ENCODE measurements at places on chromosomes 3 and 15.

DNA sequence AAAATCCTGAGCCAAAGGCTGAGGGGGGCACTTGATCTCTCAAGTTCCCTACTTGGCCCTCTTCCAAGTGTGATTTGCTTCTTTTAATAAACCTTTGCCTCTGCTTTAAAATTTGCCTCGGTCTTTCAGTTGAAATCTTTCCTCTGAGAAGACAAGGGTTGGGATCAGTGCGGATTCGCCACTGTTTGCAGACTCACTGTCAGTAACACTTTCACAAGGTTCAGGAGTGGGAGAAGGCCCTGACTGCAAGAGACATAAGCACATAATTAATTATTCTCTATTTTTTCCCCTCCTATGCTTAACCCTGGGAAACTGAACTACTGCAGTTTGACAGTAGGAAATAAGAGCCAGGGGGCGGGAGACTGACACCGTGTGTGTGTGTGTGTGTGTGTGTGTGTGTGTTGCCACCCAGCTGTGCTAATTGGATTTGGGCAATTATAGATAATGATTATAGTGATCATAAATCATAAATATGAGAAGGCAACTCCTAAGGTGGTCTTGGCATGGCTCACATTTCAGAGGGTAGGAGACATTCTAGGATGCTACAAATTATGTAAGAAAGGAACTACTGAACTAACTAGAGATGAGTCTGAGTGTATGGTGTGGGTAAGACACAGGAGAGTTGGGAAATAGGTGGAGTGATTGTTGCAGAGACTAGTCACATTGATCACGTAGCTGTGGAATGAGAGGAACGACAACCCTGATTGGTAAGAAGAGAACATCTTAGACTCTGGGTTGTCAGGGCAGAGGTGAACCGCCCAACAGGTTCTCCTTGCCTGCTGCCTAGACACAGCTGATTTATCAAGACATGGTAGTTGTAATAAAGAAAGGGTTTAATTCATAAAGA, 5.5 kb upstream of the ZNF662 start:
- no peak for DNase-seq

- no peak for DNase-seq
Observed at GRCh38 chr3:96012939-96013338, 801.5 kb upstream of the EPHA6 start.

GRCh38 chr3:134877788-134878187, 82.7 kb downstream of the EPHB1 start:
- DNase-seq: no peak

GRCh38 chr3:102360183-102360860, 74.5 kb upstream of the ZPLD1 start:
- no peak for DNase-seq

DNA sequence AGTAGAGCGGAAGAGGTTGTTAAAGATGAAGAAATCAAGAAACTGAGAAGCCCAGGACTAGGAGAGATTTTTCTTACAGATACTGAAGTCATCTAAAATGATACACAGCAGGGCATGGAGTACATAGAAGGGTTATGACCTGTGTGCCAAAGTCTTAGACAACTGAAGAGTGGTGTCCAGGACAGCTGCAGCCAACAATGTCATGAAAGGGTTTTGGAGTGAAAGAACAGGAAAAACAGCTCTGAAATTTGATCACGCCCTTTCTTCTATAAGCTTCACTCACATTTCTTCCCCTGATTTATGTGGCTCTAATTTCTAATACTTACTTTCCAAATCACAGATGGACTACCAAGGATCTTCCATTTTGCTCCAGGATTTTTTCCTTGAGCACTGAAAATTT, 3.0 kb downstream of the CFAP20DC start:
- no peak for DNase-seq

GRCh38 chr3:170809007-170809974, 60.7 kb downstream of the RPL22L1 start:
- no peak for DNase-seq

GRCh38 chr15:64806509-64806908, 18.9 kb downstream of the PIF1 start:
- no peak for DNase-seq

- DNase-seq: no peak
Observed at GRCh38 chr3:11481556-11481955, 162.2 kb downstream of the VGLL4 start.

DNA sequence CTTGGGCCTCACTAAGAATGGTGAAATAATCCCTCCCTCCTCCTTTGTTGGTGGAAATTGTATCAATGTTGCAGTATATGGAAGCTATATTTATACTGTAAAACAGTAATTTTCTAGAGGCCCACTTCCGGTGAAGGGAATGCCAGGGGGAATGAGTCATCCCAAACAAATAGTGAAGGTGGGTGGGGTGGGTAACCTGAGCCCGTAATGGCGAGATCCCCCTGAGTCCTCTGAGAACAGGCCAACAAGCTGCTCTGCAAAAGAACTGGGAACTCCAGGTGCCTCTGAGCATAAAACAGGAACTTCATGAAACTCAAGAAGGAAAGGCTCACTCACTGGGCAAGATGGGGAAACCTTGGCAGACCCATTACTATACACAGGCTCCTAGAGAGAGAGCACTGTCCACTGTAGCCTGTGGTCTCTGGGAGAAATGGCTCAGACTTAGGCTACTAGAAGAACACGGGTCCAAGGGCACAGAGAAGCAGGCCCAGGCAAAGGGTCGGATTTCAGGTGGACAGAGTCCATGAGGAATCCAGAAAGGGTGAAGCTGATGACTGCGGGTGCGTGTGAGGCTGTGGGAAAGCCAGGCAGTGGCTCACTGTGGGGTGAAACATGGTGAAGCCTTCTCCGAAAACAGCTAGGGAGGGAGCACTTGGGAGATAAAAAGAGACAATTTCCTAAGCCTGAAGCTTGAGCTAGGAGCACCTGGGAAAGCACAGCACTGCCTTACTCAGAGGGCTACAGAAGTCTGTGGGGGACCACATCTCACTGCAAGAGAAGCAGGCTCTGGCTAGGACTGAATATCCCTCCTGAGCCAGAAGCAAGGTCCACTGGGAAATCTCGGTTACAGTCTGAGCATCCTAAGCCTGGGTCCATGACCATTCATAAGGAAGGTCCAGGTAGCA, 19.8 kb downstream of the LARP6 start:
- DNase-seq: no peak

GRCh38 chr3:11717768-11718636, 74.3 kb upstream of the VGLL4 start:
- no peak for DNase-seq

GRCh38 chr3:169659096-169659819, 4.3 kb downstream of the MECOM start:
- DNase-seq: no peak

DNA sequence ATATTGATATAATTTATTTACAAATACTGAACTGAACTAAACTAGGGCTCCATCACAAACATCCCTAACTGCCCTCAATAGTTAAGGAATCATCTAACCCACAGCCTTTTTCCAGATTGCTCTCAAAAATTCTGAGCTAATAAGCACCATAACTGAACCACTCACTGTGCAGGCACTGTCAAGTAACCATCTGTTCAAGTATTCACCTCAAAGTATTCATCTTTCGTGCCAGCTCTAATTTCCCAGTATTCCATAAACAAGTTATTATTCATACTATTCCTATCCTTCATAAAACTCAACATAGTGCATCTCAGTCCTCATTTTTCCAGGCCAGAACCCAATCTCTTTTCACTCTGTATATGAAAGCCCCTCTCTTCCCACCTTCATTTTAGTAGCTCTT, 41.1 kb downstream of the THBS1 start:
- DNase-seq: no peak

DNA sequence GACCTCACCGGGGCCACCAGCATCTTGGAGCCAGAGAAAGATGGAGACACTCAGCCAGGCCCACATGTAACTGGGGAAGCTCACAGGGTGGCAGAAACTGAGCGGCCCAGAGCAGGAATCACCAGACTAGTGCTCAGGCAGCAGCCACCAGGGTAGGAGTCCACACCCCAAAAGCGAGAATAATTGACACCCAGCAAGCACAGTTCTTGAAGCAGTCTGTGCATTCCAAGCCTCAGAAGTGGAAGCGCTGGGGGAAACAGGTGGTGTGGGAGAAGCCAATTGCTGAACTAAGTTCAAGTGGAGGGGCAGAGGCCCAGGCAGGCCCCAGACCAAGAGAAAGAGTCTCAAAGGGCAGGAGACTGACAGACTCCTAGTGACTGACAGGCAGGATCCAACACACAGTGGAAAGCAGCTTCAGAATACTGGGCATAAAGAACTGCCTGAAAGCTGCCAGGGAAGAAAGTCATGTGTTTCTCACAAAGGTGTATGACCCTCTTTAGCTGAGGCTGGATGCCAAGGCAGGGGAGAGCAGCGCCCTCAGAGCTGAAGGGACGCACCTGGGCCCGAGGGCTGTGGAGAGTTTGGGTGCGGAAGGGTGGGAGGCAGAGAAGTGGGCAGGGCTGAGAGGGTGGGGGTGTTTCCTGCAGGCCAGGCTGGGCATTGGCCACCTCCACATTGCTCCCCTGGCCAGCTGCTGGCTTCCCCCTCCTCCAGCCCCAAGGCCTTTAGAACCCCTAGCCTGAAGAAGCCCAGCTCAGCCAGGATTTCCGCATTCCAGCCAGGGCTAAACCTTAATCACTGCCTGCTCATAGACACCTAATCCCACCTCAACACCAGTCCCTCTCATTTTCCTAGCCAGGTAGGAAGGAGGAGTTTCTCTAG, 7.7 kb downstream of the NT5DC2 start:
- DNase-seq: no peak

GRCh38 chr15:70093481-70094319, 4.0 kb downstream of the TLE3 start:
- no peak for DNase-seq

- peak; percentile 70 for DNase-seq
Observed at GRCh38 chr3:157130467-157131251, 29.3 kb downstream of the CCNL1 start.

- no peak for DNase-seq
Observed at GRCh38 chr3:153320585-153321128, 158.6 kb downstream of the RAP2B start.

DNA sequence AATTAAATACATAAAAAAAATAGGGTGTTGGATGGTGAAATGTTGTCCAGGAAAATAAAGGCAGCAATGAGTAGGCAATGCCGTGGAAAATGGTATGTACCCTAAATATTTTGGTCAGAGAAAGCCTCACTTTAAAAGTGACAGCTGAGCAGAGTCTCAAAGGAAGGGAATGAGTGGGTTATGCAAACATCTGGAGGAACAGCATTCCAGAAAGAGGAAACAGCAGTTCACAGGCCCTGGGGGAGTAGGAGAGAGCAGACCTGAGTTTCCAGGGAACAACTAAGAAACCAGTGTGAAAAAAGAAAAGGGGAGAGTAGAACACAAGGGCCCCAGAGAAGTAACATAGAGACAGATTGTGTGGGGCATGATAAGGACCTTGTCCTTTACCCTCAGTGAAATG, 230.0 kb upstream of the CNTN3 start:
- DNase-seq: no peak

DNA sequence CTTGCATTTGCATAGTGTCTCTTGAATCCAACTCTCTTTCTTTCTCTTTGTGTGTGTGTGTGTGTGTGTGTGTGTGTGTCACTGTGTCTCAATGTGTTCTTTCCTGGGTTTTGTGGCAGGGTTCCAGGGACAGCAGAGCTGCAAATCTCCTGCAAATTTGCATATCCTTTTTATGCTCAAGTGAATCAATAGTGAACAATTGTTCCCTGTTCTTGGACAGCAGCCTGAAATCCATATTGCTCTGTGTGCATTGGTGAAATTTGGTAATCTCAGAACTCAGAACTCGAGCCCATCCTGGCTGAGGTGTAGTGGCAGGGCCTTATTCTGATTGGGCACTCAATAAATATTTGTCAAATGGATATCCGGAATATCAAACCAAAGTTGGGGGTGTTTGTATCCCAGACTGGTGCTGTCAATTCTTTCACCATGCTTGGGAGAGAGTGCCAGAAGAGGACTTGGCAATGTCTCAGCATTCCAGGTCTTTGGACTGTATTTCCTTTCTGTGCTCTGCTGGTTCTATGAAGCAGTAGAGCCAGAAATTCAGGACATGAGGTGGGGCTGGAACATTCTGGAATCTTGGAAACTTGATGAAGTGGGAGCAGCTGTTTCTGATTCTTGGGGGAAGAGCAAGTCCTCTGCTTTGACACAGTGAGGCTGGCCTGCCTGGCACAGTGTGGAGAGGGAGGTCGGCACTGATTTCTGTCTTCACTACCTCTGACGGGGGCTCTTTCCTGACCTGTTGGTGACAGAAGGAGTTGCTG, 380.6 kb upstream of the C2CD4B start:
- DNase-seq: no peak

DNA sequence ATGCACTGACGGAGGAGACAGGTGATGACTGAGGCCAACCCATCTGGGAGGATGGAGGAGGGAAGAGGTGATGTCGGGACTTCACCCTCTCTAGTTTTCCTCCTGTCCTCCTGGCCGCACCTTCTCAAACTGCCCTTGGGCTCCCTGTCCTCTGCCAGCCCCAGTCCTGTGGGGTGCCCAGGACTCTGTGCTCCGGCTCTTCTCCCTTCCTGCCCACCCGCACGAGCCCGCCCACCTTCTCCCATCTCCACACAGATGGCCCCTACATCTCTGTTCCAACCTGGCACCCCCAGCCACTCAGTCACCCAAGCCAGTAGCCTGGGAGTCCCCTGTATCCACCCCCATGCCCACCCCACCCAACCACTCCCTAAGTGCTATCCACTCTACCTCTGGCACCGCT, 206.7 kb upstream of the LINGO1 start:
- DNase-seq: no peak

DNA sequence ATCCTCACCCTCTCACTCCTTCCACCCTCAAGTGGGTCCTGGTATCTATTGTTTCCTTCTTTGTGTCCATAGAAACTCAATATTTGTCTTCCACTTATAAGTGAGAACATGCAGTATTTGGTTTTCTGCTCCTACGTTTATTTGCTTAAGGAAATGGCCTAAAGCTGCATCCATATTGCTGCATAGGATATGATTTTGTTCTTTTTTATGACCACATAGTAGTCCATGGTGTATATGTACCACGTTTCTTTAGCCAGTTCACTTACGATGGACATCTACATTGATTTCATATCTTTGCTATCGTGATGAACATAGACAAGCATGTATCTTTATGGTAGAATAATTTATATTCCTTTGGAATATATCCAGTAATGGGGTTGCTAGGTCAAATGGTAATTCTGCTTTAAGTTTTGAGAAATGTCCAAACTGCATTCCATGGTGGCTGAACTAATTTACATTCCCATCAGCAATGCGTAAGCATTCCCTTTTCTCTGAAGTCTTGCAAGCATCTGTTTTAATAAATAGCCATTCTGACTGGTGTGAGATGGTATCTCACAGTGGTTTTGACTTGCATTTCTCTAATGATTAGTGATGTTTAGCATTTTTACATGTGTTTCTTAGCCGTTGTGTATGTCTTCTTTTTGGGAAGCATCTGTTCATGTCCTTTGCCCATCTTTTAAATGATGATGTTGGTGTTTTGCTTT, 650.2 kb downstream of the ZNF385D start:
- no peak for DNase-seq

Data from activated T-cell treated with anti-CD3 and anti-CD28 coated beads for 1 hour (primary cell).